CD4-positive, alpha-beta T cell treated with Interleukin-10 for 1 hour (primary cell): ENCODE measurements at places on chromosomes 6 and 20.

DNA sequence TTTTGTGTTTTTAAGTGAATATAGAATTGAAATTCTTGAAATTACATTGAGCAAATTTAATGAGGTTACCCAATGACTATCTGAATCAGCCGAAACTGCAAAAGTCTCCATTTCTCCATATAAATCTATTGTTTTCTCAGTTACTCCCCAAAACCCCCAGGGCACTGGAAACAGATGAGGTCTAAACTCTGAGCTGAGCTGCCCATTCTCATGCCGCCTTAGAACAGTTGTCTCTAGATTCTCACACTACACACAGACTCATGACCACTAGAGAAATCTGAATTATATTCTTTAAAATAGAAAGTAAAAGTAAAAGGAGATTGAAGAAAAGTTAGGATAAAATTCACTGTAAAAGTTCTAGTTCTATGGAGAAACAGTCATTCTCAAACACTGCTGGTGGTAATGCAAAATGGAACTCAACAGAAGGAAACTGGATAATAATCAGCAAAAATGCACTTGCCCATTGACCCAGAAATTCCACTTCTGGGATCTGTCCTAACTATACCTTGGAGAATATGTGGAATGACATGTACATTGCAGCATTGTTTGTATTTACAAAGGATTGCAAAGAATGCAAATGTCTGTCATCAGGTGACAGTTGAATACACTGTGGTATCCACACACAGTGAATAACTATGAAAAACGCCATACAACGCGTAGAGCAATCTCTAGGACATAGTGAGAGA is 125.5 kb downstream of the IPCEF1 start:
- no peak for DNase-seq

DNA sequence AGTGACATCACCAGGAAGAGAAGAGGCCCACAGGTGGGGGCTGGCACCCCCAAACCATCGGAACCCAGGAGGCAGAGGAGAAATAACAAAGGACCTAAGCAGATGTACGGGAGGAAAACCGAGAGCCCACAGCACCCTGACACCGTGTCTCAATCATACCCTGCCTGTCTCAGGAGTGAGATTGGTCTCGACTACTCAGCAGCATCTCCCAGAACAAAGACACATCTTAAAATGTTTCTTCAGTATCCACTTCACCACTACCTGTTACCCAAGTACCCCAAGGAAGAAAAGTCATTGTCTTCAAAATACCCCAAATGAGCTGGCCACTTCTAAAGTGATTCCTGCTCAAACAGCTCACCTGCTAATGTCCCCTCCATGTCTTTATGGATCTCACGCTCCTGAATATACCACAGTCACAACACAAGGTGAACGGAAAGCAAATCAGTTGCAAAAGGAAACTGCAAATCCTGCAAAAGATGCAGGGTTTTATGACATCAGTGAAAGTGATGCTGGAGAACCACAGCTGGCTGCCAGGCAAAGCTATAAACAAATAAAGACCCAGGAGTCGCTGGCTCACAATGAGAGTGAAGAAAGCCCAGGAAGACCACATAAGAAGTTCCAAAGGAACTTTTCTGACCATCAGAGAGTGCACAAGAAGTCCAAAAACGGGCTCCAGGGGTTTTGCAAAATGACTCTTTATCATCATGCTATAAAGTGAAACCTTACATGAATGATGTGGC is 44.1 kb downstream of the PREX1 start:
- DNase-seq: peak; percentile 65

GRCh38 chr6:71529769-71530168 is 241.2 kb downstream of the OGFRL1 start:
- DNase-seq: no peak

- no peak for DNase-seq
Observed at GRCh38 chr6:25956226-25956625, 6.4 kb upstream of the TRIM38 start.

DNA sequence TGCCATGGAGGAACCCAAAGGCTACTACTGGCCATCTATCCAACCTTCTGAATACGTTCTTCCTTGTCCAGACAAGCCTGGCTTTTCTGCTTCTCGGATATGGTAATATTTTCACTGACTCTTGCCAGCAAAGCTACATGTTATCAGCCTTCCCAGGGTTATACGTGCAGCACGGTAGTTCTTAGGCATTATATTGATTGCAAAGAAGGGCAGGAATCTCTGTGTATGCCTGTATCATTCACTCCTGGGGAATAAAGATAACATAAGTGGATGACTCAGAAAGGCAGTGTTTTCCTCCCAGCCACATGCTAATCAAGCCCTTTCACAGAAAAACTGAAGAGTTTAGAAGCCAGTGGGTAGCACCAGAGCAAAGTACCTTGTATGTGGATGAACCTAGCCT is 98.7 kb downstream of the ADGRG6 start:
- no peak for DNase-seq

DNA sequence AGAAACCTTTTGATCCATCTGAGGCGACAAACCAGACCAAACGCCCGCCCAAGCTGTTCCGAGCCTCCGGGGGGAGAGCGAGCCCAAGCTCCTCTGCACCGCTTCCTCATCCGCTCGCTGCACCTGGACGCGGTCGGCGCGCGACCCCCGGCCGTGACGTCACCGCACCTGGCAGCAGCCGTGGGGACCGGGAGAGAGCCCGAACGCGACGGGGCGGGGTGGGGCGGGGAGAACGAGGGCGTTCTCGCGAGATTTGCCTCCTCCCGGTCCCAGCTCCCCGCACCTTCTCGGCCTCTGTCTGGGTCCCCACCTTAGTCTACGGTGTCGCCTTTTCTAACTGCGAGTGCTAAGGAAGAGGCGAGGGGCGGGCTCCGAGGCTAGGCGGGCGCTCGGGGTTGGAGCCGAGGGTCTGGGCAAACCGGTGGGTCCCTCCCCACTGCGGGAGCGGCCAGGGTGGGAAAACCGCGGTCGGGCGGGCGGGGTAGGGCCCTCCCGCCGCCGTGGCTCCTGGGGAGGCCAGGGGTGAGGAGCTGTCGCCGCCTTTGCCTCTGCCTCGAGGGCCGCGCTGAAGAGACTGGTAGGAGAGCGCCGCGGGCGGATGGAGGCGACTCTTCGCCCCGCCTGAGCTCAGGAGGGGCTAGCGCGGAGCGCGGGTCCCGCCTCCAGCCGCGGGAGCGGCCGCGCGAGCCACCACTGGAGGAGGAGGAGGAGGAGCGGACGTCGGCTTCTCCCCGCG is at the start of gene CD2AP:
Gene CD2AP (plus strand): TSS at position 293 of the 736 bp plus-strand sequence. CDS start 456 bp downstream, outside the sequence.
- peak; percentile 92 for DNase-seq

- no peak for DNase-seq
Observed at GRCh38 chr6:76814496-76815458, 648.5 kb downstream of the HTR1B start.

DNA sequence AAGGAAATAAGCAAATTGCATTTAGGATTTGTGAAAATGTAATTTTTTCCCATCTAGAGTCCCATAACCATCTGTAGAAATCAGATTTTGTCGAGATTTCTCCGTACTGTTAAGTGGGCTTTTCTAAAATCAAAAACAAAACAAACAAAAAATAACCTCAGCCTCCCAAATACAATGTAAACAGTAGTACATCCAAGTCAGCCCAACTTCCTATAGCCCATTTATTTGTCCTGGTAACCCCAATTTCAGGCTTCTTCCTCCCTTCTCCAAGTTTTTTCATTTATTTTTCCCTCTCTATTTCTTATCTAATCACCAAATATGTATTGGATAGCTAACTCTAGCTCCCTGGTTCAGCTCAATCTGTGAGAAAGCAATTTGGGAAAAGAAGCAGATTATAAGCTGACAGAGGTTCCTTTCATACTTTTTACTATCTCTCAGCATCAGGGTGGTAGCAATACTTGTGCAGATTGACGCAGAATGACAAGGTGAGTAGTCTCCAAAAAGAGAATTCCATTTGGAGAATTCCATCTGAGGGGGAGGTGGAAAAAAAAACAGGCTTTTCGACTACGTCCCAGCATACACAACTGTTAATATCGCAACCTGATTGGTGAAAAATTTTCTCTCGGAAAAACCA is 132.6 kb upstream of the BTN3A2 start:
- DNase-seq: no peak

- no peak for DNase-seq
Observed at GRCh38 chr20:19560881-19561480, 197.1 kb upstream of the RIN2 start.

GRCh38 chr6:99739526-99739925 is 132.9 kb downstream of the PRDM13 start:
- no peak for DNase-seq

- no peak for DNase-seq
Observed at GRCh38 chr6:37674161-37674560, 23.5 kb downstream of the MDGA1 start.

DNA sequence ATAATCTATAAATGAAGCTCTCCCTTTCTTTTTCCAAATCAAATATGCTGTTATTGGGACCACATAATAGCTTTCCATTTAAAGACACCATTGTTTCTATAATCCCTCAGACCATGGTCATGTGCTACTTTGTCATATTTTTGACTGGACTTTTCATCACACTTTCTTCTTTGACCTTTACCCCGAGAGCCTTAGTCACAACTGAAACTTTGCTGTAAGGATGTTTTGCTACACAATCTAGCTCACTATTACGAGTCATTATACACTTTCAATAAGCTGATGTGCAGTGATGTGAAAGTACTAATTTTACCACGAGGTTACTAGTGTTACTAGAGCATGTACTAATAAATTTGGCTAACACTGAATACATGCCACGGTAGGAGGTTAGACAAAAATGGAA is 367.2 kb upstream of the RUNX2 start:
- no peak for DNase-seq

GRCh38 chr6:19795211-19795610 is 42.0 kb upstream of the ID4 start:
- no peak for DNase-seq

- DNase-seq: no peak
Observed at GRCh38 chr6:3368685-3369084, 88.2 kb downstream of the SLC22A23 start.

DNA sequence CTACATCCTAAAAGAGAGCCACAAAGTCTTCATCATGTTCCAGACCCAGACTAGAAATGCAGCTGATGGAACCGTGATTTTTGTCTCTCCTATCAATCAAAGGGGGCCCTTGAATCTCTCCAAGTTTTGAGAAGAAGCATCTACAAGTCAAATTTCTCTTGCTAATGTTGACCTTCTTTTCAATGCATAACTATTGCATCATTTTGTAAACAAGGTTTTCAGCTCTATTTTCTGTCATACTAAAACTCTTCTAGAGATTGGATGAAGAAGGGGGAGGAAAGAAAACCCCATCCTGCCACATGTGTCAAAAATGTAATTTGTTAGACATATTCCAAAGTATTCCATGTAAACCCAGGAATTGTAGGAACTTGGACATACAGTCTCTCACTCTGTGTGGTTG is 169.2 kb downstream of the LMBRD1 start:
- no peak for DNase-seq

GRCh38 chr6:125810445-125810844 is 19.7 kb downstream of the NCOA7 start:
- DNase-seq: no peak

- peak; percentile 0 for DNase-seq
Observed at GRCh38 chr20:15895560-15896084, 677.6 kb downstream of the KIF16B start.

DNA sequence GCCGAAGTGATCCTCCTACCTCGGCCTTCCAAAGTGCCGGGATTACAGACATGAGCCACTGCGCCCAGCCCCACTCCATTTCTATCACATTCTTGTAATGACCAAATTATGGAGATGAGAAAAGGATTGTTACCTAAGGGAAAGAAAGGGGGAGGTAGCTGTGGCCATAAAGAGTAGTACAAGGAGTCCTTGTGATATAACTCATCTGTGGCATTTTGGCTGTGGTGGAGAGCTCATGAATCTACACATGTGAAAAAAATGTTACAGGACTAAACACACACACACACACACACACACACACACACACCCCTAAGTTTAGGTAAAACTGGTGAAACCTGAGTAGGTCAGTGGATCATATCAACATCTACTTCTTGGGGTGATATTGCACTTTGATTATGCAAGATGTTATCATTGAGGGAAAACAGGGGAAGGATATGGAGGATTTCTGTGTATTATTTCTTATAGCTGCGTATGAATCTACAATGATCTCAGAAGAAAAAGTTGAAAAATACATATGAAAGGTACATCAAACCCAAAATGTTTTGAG is 251.5 kb downstream of the TSHZ2 start:
- DNase-seq: no peak

GRCh38 chr6:116887894-116888293 is 10.9 kb downstream of the RFX6 start:
- DNase-seq: no peak

DNA sequence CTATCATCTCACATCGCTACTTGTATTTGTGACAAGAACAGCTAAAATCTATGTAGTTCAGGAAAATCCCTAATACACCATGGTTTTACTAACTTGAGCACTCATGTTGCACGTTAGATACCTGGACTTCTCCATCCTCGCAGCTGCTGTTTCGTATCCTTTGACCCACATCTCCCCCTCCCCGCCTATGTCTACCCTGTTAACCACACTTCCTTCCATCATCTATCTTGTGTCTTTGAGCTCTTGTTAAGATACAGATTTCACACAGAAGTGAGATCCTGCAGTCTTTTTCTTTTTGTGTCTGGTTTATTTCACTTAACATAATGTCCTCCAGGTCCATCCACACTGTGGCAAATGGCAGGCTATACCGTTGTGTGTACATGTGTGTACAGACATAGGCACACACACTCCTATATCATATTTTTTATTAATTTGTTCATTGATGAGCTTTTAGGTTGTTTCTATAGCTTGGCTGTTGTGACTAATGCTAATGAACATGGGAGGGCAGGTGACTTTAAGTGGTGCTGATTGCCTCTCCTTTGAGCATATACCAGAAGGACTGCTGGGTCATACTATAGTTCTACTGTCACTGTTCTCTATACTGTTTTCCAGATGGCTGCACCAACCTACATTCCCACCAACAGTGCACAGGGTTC is 117.8 kb downstream of the WDR27 start:
- peak; percentile 22 for DNase-seq

DNA sequence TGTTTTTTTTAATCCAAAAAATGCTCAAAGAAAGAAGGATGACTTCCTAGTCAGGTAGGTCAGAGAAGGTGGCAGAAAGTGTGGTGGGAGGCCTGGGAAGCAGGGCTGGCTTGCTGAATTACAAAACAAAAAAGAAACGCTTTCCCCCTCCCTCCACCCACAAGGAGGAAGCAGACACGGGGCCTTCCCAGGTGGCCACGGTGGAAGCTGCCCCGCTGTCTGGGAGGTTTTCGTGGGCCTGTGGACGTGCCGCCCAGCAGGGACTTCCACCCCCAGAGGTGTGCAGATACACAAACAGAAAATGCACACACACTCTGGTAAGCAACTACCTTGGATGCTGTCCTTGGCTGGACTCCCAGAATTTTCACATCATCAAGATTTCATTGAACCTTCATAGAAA is 198.2 kb upstream of the CDH4 start:
- DNase-seq: no peak

- no peak for DNase-seq
Observed at GRCh38 chr6:21907291-21907690, 313.7 kb downstream of the SOX4 start.
